Urothelium cell line (cell line): ENCODE measurements at places on chromosomes 4 and X.
A peak's percentile ranks its signal among the peaks of the same experiment; 100 is the strongest.

GRCh38 chrX:9770319-9770718, 4.7 kb upstream of the GPR143 start:
- DNase-seq = no peak

DNA sequence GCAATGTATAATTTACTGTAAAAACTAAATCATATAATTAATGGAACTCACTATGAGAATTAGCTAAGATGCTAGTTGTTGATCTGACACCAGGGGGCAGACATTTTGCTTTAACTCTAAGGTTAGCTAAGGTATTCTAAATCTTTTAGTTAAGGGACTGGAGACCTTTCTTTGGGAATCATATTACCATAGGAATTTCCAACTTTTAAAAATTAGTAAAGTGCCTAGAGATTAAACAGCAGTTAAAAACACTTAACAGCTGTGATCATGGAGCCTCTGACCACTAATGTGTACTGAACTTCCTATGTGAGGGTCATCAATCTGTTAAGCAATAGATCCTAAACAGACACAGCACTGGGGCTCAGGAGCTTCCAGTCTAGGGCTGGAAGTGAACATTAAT, 226.6 kb downstream of the NSUN7 start:
- peak; percentile 48 for DNase-seq

GRCh38 chrX:155985208-155985607, 12.3 kb upstream of the IL9R start:
- no peak for DNase-seq

DNA sequence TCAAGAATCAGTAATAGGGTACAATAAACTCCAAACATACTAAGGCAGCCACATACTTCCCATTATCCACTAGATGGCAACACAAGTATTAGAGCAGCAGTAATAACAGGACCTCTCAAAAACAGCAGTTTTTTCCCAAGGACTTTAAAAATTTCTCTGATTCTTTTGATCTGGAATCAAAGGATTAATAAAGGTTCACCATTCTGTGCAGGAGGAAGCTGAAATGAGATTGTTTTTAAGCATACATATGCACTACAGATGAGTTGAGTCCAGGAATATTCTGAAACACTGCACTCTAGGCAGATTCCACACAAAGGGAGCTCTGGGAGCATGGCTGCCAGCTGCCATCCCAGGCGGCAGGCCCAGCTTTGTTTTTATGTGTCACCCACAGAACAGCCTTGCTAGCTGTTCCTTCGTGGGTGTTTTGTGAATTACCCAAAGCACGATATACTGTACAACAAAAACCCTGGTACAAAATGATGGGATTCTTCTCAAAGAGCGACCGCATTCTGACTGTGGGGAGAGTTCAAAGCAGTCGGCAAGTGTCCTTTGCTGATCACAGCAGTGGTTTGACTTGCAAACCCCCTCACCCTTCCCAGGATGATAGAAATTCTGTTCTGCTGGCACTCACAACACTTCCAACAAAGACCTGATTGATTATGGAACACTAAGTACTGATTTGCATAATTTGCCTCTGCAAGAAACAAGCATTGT, 61.0 kb downstream of the STX18 start:
- no peak for DNase-seq

DNA sequence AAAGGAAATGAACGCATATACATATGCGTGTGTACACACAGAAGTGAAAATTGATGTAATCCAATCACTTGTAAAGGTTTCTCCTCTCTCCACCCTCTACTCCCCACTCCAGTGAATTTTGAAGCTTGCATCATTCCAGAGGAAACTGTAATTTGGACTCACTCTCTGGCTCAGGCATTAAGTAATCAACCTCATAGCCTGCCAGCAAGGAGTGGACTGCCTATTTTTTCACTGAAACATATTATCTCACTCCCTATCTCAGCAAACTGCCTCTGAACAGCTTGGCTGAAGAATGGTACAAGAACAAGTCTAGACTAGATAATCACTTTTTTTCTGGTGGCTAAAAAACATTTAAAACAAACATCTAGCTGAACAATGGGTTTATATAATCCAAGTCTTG, 124.2 kb downstream of the C4orf51 start:
- no peak for DNase-seq

GRCh38 chr4:6120361-6120760, 80.0 kb downstream of the JAKMIP1 start:
- no peak for DNase-seq

- no peak for DNase-seq
Observed at GRCh38 chrX:46647251-46647650, 73.7 kb downstream of the CHST7 start.

DNA sequence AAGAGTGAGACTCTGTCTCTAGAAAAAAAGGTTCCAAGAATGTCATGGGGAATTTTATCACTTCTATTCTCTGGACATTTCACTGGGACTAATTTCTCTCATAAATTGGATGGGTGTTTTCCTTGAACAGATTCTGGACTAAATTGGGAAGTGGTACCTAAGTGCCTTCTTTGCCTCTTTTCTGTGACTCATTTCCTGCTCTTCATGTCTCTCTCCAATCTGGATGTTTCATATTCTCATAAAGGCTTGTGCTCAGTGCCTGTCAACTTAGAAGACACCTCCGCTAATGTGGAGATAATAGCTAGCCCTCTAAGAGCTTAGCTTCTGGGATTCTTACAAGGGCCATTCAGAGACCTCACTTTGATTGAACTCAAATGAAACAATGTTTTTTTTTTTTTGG, 38.0 kb upstream of the IGFBP7 start:
- no peak for DNase-seq

GRCh38 chrX:37405956-37406355, 56.8 kb downstream of the PRRG1 start:
- no peak for DNase-seq
